ENCODE measurements at places on chromosomes 3 and 15. TPM values are rescaled to one million over a fixed set of nuclear protein-coding genes. Genes with fewer than 3 reads are reported as not detected.

- DNase-seq = peak; percentile 92
- H3K27ac ChIP-seq = peak within 1 kb of the TSS; percentile 23
- H3K4me1 ChIP-seq = no peaks in the 10 kb centered on the region
- peak within 1 kb of the TSS; percentile 83 for H3K4me3 ChIP-seq
- H3K27me3 ChIP-seq = no peaks in the 10 kb centered on the region
These were observed at the start of gene ADPRH for GRCh38 chr3:119579366-119580066. TSS of gene ADPRH (plus strand) at chr3:119579492. CDS start at chr3:119582170, 2,678 bp downstream.

PROS1 gene
- polyA plus RNA-seq = 40.5 TPM

DNA sequence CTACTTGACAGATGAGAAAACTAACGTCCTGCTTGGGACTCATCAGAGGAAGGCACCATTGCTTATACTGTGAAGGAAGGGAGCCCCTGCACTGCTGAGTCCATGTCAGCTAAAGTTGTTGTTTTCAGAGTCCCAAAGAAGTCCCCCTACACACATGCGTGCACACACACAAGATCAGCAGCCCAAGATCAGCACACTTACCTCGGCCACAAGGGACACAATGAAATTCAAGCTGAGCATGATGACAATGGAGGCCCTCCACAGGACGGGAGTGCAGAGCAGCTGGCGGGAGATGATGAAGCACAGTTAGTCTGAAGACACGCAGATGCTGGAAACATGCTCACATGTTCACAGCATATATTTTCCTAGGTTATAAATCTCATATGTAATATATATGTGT is 28.6 kb upstream of the ATP13A5 start:
- no peaks in the 10 kb centered on the region for H3K4me1 ChIP-seq
- no peaks in the 10 kb centered on the region for H3K27me3 ChIP-seq
- H3K27ac ChIP-seq = no peak overlapping the region
- no peak overlapping the region for H3K4me3 ChIP-seq

- H3K36me3 ChIP-seq = no peaks in the 10 kb centered on the region
- H3K27ac ChIP-seq = no peak overlapping the region
- no peaks in the 10 kb centered on the region for H3K27me3 ChIP-seq
These were observed 120.5 kb downstream of the PDZRN3 start for GRCh38 chr3:73504239-73504638.

DNA sequence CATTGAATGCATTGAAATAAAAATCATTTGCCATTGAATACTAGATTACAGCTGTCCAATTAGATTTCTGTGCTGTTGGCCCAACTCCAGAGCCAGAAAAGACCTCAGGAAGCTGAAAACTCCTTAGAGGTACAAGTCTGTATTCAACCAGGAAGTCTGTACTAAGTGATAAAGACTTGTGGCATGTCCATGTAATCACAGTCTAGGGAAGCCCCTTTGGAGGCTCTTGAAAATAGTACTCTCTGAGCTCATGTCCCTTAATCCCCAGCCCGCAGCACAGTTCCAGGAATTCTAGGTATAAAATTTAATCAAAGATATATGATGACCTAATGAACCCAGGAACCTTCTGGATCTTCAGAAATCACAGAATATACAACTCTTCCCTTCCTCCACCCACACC is 279.4 kb downstream of the RSL24D1 start:
- no peak overlapping the region for H3K27ac ChIP-seq
- H3K36me3 ChIP-seq = no peaks in the 10 kb centered on the region
- no peak overlapping the region for H3K4me3 ChIP-seq
- H3K27me3 ChIP-seq = no peaks in the 10 kb centered on the region

PLIN1 gene
- 0.38 TPM for polyA plus RNA-seq

OR5H2 gene
- not detected for polyA plus RNA-seq

APOD gene
- 6.4 TPM for polyA plus RNA-seq

DNA sequence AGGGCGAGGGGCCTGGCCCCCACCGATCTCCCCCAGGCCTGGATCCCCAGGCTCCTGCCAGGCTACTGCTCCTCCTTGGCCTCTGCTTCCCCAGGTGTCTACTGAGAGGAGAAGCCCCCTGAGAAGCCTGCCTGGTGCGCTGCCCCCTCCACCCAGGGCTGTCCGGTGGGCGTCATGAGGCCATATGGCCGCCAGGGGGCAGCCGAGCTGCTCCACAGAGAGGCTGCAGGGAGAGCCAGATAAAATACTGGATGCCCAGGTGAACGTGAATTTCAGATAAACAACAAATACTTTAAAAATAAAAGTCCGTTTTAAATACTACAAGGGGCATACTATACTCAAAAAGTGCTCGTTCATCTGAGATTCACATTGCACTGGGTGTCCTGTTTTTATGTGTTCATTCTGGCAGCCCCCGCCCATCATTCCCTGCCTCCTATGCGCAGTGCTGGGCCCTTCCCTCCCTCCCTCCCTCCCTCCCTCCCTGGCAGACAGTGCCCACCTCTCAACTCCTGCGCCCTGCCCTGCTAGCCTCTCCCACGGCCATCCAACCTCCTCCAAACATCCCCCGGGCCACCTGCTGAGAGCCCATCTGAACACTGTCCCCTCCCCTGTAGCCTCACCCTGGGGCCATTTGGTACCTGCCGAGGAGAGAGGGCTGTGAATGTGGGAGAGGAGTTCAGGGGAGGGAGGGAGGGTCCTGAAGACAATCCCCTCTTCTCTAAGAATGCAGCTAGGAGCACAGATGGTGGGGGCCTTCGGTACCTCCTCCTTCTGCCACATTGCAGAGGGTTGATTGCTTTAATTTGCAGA is 29.6 kb downstream of the PSTPIP1 start:
- no peaks in the 10 kb centered on the region for H3K27me3 ChIP-seq
- no peaks in the 10 kb centered on the region for H3K36me3 ChIP-seq
- no peak overlapping the region for H3K27ac ChIP-seq
- no peak overlapping the region for H3K4me3 ChIP-seq

DNA sequence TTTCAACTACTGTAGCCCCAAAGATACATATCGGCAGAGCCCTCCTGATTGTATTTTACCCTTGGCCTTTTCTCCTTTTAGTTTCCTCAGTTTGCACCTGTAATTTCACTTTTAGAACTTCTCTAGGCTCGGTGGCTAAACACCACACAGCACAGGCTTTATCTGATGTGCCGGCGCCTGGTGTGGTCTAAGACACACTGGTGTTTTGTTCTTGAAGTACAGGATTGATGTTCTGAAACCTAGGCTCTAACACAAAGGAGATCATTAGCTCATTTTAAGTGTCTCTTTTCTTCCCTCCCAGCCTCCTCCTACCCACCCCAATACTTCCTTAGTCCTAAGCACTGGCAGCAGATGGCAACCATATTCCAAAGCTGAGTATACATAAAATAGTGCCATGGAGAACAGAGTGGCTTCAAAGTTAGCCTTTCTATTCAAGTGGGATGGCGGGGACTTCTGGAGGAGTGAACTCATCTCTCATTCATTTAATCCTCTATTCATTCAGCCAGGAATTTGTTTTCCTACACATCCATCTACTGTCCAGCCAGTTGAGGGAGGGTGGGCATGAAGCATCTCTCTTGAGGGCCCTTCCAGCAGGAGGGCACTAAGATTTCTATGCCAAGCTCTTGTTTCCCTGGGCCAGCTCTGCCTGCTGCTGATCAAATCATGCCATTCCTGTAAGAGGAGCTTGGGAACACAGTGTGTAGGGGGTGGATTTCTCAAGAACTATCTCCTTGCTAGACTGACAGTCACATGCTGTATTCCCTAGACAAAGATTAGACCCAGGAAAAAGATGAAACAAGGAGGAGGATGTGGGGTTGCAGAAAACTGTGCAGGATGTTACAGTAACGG is 71.2 kb downstream of the TIGIT start:
- peaks cover 3% of the 10 kb centered on the region for H3K4me1 ChIP-seq
- no peaks in the 10 kb centered on the region for H3K36me3 ChIP-seq
- DNase-seq = no peak
- no peak overlapping the region for H3K27ac ChIP-seq
- no peaks in the 10 kb centered on the region for H3K27me3 ChIP-seq

- no peaks in the 10 kb centered on the region for H3K4me1 ChIP-seq
- DNase-seq = no peak
- H3K4me3 ChIP-seq = no peak overlapping the region
- H3K27ac ChIP-seq = no peak overlapping the region
- no peaks in the 10 kb centered on the region for H3K27me3 ChIP-seq
These were observed 1.5 kb downstream of the VIPR1 start for GRCh38 chr3:42503957-42504333.

DNA sequence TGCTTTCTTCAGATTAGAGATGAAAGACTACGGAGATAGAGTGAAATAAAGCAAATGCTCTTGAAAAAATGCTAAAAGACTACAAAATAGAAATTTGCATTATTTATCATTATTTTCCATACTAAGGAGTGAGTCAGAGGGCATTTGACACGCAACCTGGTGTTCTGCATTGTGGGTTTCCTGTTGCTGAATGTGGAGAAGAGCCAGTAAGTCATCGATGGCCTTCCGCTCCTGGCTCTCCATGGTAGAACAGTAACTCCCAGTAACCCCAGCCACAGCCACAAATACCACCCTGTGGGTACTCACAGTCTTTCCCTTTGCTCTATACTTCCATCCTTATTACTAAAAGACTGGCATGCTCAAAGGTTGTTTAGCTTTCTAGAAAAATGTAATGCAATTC is 61.5 kb downstream of the CGGBP1 start:
- H3K4me3 ChIP-seq = no peak overlapping the region

ACOX2 gene
- polyA plus RNA-seq = 10.6 TPM

DNA sequence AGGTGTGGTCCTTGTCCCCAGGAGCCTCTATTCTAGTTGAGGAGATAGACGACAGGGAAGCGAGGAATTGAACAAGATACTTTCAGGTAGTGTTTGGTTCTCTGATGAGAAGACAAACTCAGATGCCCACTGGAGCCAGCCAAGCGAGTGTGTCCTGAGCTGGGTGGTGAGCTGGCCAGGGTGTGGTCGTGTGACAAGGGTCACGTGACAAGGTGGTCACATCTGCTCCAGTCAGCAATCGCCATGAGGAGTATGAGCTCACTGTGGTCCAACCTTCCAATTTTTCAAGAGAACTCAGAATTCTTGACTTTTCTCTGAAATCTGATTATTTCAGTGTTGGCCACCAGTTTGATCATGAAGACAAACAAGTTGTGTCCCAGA is 39.5 kb downstream of the SLC6A6 start:
- no peak for DNase-seq
- no peaks in the 10 kb centered on the region for H3K4me1 ChIP-seq
- H3K27me3 ChIP-seq = no peaks in the 10 kb centered on the region

HIGD2B gene
- not detected for polyA plus RNA-seq

- H3K4me1 ChIP-seq = no peaks in the 10 kb centered on the region
- no peak for DNase-seq
- H3K36me3 ChIP-seq = no peaks in the 10 kb centered on the region
- no peak overlapping the region for H3K4me3 ChIP-seq
- no peak overlapping the region for H3K27ac ChIP-seq
These were observed 57.2 kb downstream of the ATP1B3 start for GRCh38 chr3:141933421-141934300.

DNA sequence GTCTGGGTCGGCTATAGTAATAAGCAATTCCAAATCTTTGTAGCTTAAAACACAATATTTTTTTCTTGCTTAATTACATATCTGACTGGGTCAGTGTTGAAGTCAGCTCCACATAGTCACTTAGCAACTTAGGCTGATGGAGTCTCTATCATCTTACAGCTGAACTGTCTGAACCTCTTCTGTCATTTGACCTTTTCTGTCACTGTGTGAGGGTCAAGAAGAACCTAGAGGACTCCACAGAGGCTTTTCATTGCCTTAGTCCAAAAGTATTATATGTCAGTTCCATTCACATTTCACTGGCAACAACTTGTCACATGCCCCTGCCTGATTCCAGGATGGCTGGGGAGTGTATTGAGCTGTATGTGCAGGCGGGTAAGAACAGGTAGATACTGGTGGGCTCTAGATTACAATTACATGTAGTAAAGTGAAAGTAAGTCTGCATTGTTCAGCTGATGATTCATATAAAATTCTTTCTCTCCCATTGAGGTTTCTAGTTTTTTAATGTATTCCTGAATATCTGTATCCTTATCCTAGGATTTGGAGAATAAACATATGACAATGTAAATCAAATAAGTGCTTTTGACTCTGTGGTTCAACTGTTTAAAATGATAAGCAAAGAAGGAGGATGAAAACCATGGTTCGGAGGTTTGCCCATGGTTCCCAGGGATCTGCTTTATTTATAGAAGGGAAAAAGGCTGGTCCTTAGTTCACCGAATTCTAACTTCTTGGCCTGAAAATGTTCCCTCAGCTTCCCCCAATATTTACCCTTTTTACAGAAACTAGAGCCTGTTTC is 5.8 kb upstream of the ARPP21 start:
- no peak overlapping the region for H3K4me3 ChIP-seq
- H3K27me3 ChIP-seq = no peaks in the 10 kb centered on the region
- no peaks in the 10 kb centered on the region for H3K36me3 ChIP-seq
- no peaks in the 10 kb centered on the region for H3K4me1 ChIP-seq
- DNase-seq = no peak

DNA sequence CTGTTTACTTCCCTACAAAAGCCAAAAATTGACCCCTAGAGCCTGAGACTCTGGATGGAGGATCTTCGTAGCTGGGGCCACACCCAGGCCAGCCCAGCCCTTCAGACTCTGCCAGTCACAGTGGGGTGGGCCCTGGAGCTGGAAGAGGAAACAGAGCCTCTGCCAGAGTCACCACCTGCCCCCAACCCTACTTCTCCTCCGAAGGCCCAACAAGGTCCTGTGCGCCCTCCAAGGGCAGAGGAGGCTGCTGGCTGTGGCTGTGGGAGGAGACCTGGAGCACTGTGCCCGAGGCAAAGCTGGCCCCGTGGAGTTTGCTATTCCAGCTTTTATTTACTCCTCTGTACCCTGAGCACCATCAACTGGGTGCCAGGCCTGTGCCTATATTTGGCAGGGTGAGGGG is 19.0 kb downstream of the CISH start:
- no peaks in the 10 kb centered on the region for H3K4me1 ChIP-seq
- H3K27ac ChIP-seq = no peak overlapping the region
- no peaks in the 10 kb centered on the region for H3K36me3 ChIP-seq
- H3K4me3 ChIP-seq = no peak overlapping the region

- DNase-seq = no peak
- no peak overlapping the region for H3K27ac ChIP-seq
- no peaks in the 10 kb centered on the region for H3K4me1 ChIP-seq
- H3K27me3 ChIP-seq = no peaks in the 10 kb centered on the region
- H3K4me3 ChIP-seq = no peak overlapping the region
- no peaks in the 10 kb centered on the region for H3K36me3 ChIP-seq
These were observed 27.3 kb upstream of the MBNL1 start for GRCh38 chr3:152241142-152242017.

CA12 gene
- polyA plus RNA-seq = 2.7 TPM

DNA sequence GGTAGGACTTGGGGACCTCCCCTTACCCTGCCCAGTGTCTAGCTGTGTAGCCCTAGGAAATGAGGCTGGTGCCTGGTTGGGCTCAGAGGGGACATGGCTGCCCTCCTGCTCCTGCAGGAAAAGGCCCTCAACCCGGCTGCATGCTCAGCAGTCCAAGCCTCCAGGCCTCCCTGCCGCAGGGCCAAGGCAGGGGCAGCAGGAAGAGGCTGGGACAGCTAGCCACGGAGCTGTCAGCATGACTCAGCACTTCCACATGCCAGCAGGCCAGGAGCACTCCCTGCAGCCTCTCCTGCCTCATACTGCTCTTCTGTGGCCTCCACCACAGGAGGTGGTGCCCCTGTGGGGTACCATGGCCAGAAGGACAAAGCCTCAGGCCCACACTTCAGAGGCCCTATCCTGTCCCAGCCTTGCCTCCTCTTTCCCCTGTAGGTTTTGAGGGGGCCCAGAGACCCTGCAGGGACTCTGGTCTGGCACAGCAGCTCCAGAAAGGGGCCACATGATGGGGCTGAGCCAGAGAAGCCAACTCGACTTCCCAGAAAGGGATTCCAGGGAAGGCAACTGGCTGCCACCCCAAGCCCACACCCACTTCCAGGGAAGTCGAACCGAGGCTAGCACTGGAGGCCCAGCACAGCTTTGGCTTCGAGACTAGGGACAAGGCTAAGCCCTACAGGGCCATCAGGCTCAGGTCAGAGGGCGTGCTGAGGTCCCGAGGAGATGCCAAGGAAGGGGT is 19.5 kb downstream of the TKT start:
- H3K4me1 ChIP-seq = no peaks in the 10 kb centered on the region
- H3K27ac ChIP-seq = no peak overlapping the region
- peak; percentile 91 for DNase-seq
- no peak overlapping the region for H3K4me3 ChIP-seq
- H3K27me3 ChIP-seq = no peaks in the 10 kb centered on the region

MAP2K5 gene
- 7.3 TPM for polyA plus RNA-seq

All from aorta (tissue), 5 donors.